ENCODE measurements at places on chromosomes 6 and 20.

DNA sequence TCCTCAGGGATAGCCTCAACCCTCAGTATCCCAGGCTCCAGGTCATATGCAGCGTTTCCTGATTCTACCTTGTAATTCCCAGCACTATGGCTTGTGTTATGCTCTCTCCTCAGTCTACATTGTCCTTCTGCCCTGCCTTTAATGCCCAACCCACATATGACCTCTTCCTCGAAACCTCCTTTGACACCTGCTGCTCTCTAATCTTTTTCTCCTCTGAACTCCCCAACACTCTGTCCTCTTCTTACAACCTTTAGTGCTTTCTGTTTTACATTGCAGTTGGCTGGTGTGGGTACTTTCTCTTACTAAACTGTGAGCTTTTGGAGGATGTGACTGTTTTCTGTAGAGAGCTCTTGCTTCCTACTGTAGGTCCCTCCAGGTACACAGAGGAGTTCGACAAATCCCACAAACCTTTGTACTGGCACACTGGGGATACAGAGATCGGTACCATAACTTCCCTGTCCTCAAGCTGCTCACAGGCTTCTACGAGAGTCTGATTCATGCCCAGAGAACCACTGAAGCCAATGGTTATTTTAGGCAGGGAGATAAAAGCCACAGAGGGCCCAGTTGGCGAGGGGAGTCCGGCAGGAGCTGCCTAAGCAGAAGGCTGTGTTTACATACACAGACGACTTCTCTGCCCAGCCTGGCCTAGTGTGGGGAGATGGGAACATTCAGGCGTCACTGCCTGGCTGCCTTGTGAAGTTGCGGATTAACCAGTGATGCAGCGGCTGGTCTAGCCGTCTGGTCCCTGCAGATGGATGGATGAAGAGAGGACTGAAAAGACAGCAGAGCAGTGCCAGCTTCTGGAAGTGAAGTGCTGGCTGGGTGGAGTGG is 8.4 kb upstream of the EPB41L1 start:
- H3K27ac ChIP-seq, result no peak overlapping the region
- peaks cover 4% of the 10 kb centered on the region for H3K4me1 ChIP-seq

GRCh38 chr6:134921721-134922261 is 28.1 kb downstream of the ALDH8A1 start:
- no peaks in the 10 kb centered on the region for H3K4me1 ChIP-seq
- DNase-seq, result peak; percentile 20
- H3K27ac ChIP-seq, result no peak overlapping the region
- no peak overlapping the region for H3K4me3 ChIP-seq

DNA sequence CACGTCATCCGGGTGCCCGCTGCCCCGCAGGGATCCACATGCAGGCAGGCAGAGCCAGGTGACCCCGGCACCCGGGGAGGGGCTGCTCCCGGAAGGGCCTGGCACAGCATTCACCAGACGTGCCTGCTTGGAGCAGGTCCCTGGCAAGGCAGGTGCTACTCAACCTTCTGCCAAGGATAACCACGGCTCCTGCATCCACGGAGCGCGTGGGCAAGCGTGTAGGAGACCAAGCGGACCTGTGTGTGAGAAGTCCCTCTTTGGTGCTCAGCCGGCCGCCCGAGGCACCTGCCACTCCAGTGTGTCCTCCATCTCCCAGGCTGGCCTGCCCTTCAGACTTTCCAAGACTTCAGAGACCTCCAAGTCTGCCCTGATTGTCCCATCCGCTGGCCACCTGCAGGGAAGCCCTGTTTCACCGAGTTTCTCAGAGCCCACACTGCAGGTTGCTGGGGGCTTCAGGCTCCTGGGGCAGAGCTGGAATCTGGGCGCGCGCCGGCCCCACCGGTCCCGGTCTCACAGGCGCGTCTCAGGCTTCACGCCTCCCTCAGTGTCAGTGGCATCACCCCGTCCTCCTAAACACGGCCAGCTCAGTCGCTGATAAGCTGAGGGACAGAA is 124.3 kb downstream of the DLL1 start:
- no peaks in the 10 kb centered on the region for H3K4me1 ChIP-seq
- no peak overlapping the region for H3K27ac ChIP-seq
- DNase-seq, result no peak

GRCh38 chr20:53575481-53576194 is 18.0 kb downstream of the ZNF217 start:
- no peak for DNase-seq
- H3K4me1 ChIP-seq, result peaks cover 12% of the 10 kb centered on the region
- no peaks in the 10 kb centered on the region for H3K27me3 ChIP-seq

GRCh38 chr6:65072500-65072899 is 634.5 kb downstream of the EYS start:
- no peak for DNase-seq
- no peaks in the 10 kb centered on the region for H3K27me3 ChIP-seq
- H3K4me1 ChIP-seq, result no peaks in the 10 kb centered on the region
- H3K4me3 ChIP-seq, result no peak overlapping the region
- H3K36me3 ChIP-seq, result no peaks in the 10 kb centered on the region

GRCh38 chr6:75412969-75413662 is 80.5 kb downstream of the FILIP1 start:
- no peak overlapping the region for H3K4me3 ChIP-seq
- no peak overlapping the region for H3K27ac ChIP-seq
- no peaks in the 10 kb centered on the region for H3K27me3 ChIP-seq

GRCh38 chr20:3874194-3874844 is 14.9 kb upstream of the PANK2 start:
- no peak overlapping the region for H3K4me3 ChIP-seq
- H3K27ac ChIP-seq, result no peak overlapping the region
- H3K4me1 ChIP-seq, result peaks cover 3% of the 10 kb centered on the region
- DNase-seq, result peak; percentile 18
- H3K27me3 ChIP-seq, result no peaks in the 10 kb centered on the region
- peaks cover 12% of the 10 kb centered on the region for H3K36me3 ChIP-seq
